Spinal cord (tissue), 10 donors: ENCODE measurements at places on chromosomes 1 and 21. TPM values are rescaled to one million over a fixed set of nuclear protein-coding genes. Genes with fewer than 3 reads are reported as not detected.

DNA sequence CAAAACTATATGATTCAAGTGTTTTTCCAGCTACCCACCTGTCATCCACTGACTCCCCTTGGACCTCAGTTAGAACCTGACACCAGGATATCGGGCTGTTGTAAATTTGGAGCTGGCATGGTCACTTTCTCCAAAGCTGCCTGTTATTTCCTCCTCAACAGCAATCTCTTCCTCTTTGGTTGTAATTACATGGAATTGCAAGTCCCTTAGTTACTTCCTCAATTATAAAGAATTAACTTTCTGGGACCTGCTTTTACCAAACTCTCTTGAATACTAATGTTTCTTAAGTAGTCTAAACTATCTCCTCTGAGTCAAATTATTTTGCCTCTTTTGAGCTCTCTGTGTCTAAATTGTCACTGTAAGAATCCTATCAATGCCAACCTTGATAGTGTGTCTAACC, 150.3 kb upstream of the SGIP1 start:
- no peaks in the 10 kb centered on the region for H3K36me3 ChIP-seq
- H3K4me3 ChIP-seq: no peak overlapping the region
- DNase-seq: peak; percentile 62

- H3K27ac ChIP-seq: no peak overlapping the region
- no peaks in the 10 kb centered on the region for H3K27me3 ChIP-seq
- H3K4me1 ChIP-seq: no peaks in the 10 kb centered on the region
- H3K4me3 ChIP-seq: no peak overlapping the region
These were observed 34.6 kb upstream of the LHX8 start for GRCh38 chr1:75099581-75099980.

- no peak overlapping the region for H3K27ac ChIP-seq
- no peaks in the 10 kb centered on the region for H3K36me3 ChIP-seq
- no peak for DNase-seq
- H3K27me3 ChIP-seq: no peaks in the 10 kb centered on the region
These were observed 15.9 kb downstream of the COL8A2 start for GRCh38 chr1:36109041-36109679.

TADA1 gene
- total RNA-seq: 21.3 TPM

DNA sequence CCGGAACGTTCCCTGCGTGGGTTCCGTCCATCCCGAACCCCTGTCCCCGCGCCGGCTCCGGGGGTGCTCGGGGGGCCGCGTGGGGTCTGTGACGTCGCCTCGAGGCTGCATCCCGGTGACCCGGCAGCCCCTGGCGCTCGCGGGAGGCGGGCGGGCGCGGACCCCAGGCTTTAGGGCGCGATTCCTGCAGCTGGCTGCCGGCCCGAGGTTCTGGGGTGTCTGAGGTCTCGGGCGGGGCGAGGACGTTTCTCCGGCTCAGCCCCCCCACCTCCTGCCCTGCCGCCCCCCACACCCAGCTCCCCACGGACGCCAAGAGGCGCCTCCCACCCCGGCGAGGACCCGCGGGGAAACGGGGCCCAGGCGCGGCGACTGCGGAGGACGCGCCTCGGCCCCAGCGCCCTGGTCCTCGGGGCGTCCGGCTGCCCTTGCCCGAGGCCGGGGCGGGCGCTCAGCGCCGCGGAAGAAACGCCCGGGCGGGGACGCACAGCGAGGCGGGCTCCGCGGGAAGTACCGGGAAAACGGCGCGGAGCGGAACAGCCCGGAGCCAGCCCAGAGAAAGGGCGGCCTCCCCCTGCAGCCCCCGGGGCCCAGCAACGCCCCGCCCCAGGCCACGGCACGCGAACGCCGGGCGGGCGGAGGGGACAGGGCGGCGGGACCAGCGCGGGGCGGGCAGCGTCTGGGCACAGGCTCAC, 1.3 kb upstream of the PCBP3 start:
- no peaks in the 10 kb centered on the region for H3K36me3 ChIP-seq
- H3K4me3 ChIP-seq: no peak overlapping the region
- H3K27me3 ChIP-seq: peaks cover 15% of the 10 kb centered on the region
- DNase-seq: no peak

DNA sequence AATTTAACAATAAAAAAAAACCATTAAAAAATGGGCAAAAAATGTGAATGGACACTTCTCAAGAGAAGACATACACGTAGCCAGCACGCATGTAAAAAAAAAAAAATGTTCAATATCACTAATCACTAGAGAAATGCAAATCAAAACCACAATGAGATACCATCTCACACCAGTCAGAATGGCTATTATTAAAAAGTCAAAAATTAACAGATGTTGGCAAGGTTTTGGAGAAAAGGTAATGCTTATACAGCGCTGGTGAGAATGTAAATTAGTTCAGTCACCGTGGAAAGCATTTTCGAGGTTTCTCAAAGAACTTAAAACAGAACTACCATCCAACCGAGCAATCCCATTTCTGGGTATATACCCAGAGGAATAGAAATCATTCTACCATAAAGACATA, 1091.5 kb upstream of the B3GALT2 start:
- no peak overlapping the region for H3K27ac ChIP-seq
- no peaks in the 10 kb centered on the region for H3K4me1 ChIP-seq
- H3K4me3 ChIP-seq: no peak overlapping the region
- DNase-seq: no peak
- H3K27me3 ChIP-seq: no peaks in the 10 kb centered on the region

DNA sequence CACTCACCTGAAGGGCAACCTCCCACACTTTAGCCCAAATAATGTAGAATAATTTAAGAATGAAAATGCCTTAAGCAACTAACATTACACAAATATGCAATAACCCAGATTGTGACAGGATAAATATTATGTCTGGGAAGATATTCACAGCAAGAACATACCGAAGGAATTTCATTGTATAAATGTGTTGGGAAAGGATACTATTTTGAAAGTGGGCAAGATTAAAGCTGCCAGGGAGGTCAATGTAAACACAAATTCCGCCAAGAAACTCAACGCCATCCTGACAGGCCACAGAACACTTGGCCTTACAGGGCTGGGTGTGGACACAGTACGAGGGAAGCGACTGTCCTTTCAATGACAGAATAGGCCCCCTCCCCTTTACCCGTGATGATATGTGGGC, 173.3 kb downstream of the RUNX1 start:
- H3K27me3 ChIP-seq: no peaks in the 10 kb centered on the region
- no peaks in the 10 kb centered on the region for H3K36me3 ChIP-seq
- H3K27ac ChIP-seq: no peak overlapping the region
- DNase-seq: no peak

RHEX gene
- total RNA-seq: 0.55 TPM

ALG14 gene
- 4.0 TPM for total RNA-seq

MMP23B gene
- 5.9 TPM for total RNA-seq

DNA sequence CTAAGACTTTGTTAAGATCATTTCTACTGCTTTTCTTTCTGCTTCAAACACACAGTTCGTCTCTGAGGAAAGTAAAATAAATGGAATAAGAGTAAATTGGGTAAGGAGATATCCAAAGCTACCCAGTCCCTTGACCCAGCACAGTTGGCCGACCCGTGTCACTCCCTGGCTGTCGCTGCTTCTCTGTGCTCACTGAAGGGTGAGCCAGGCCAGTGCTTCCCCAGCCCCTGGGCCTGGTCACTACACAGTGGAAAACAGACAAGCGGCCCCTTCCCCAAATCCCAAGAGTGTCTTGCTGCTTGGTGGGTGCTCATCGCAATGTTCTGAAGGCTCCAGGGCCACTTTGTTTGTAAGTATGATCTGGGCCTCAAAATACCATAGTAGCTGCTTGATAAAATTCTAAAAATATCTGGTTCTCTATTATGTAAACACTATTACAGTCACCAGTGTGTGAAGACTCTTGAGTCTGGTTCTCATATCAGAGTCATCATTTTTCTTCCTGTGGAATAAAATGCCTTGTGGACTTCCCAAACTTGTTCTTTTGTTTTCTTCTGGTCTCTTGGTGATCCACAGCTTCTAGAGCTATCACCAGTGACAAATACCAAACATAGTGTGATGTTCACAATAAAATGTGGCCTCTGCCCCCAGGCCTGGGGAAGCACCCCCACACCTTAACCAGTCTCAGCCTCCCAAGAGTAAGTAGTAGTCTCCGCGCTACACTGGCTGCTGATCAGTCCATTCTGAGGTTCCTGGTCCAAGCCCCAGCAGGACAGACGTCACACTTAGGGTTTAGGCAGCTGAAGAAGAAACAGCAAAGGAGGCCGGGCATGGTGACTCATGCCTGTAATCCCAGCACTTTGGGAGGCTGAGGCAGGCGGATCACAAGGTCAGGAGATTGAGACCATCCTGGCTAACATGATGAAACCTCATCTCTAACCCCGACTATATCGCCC, 106.2 kb downstream of the DHRS3 start:
- DNase-seq: no peak
- peaks cover 26% of the 10 kb centered on the region for H3K36me3 ChIP-seq
- no peak overlapping the region for H3K4me3 ChIP-seq
- H3K4me1 ChIP-seq: peaks cover 6% of the 10 kb centered on the region
- peak overlapping the region; percentile 15 for H3K27ac ChIP-seq

FCRL2 gene
- total RNA-seq: 0.20 TPM

DNA sequence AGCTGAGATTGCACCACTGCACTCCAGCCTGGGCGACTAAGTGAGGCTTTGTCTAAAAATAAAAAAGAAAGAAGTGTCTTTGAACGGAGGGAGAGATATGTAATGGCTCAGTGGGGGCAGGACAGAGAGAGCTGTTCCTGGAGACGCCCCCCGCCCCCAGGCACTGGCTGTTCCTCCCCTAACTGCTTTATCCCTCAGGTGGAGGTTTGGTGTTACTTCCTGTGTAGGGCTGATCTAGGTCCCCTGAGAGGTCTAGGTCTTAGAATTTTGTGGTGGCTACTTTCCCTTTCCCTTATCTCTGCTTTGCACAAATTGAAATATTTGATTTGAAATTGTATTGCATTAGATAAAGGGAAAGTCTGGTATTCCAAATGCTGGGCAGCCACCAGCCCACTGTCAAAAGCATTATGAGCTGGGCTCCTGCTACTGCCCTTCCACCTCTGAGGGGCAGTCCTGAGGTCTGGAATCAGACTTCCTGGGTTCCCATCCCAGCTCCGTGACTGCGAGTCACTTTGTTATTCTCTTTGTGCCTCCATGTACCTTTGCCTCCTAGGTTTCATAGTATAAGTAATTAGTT, 134.8 kb upstream of the KIF26B start:
- H3K27ac ChIP-seq: no peak overlapping the region
- DNase-seq: no peak
- no peaks in the 10 kb centered on the region for H3K4me1 ChIP-seq
- H3K4me3 ChIP-seq: no peak overlapping the region
- H3K36me3 ChIP-seq: no peaks in the 10 kb centered on the region

- H3K4me1 ChIP-seq: peaks cover 70% of the 10 kb centered on the region
- no peaks in the 10 kb centered on the region for H3K27me3 ChIP-seq
- peak overlapping the region; percentile 76 for H3K27ac ChIP-seq
- no peak for DNase-seq
- no peak overlapping the region for H3K4me3 ChIP-seq
- H3K36me3 ChIP-seq: peaks cover 57% of the 10 kb centered on the region
These were observed 2.3 kb downstream of the FAAP20 start for GRCh38 chr1:2192031-2192995.

GRCh38 chr1:32031578-32032274, 18.1 kb downstream of the KHDRBS1 start:
- H3K27me3 ChIP-seq: no peaks in the 10 kb centered on the region
- H3K36me3 ChIP-seq: peaks cover 25% of the 10 kb centered on the region
- H3K4me3 ChIP-seq: no peak overlapping the region

DNA sequence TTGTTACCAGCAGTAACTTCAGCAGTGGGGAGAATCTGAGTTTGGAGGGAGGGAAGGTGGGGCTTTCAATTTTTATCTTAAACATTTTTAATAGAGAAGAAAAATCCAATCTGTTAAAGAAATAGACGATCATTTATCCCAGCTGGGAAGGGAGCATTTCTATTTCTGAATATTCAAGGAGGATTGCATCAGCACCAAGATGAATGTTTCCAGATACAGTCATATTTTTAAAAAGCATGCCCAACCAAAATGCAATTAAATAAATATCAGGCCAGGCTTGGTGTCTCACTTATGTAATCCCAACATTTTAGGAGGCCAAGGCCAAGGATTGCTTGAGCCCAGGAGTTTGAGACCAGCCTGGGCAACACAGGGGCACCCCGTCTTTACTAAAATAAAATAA, 1.7 kb upstream of the ATP1A4 start:
- DNase-seq: no peak
- no peaks in the 10 kb centered on the region for H3K27me3 ChIP-seq
- H3K27ac ChIP-seq: no peak overlapping the region
- H3K36me3 ChIP-seq: no peaks in the 10 kb centered on the region
- no peak overlapping the region for H3K4me3 ChIP-seq

C1orf87 gene
- 1.8 TPM for total RNA-seq

- no peak overlapping the region for H3K27ac ChIP-seq
- DNase-seq: no peak
- H3K27me3 ChIP-seq: no peaks in the 10 kb centered on the region
- no peaks in the 10 kb centered on the region for H3K36me3 ChIP-seq
- no peaks in the 10 kb centered on the region for H3K4me1 ChIP-seq
- no peak overlapping the region for H3K4me3 ChIP-seq
These were observed 208.4 kb downstream of the MATN1 start for GRCh38 chr1:30514945-30515344.

SPRR2A gene
- not detected for total RNA-seq

PPOX gene
- 47.9 TPM for total RNA-seq

TFF2 gene
- total RNA-seq: not detected

TNFRSF25 gene
- total RNA-seq: 9.5 TPM

S100A7 gene
- total RNA-seq: not detected

GRCh38 chr1:164504749-164505148, 54.2 kb upstream of the PBX1 start:
- H3K4me3 ChIP-seq: no peak overlapping the region
- H3K27me3 ChIP-seq: no peaks in the 10 kb centered on the region
- H3K27ac ChIP-seq: no peak overlapping the region

DNA sequence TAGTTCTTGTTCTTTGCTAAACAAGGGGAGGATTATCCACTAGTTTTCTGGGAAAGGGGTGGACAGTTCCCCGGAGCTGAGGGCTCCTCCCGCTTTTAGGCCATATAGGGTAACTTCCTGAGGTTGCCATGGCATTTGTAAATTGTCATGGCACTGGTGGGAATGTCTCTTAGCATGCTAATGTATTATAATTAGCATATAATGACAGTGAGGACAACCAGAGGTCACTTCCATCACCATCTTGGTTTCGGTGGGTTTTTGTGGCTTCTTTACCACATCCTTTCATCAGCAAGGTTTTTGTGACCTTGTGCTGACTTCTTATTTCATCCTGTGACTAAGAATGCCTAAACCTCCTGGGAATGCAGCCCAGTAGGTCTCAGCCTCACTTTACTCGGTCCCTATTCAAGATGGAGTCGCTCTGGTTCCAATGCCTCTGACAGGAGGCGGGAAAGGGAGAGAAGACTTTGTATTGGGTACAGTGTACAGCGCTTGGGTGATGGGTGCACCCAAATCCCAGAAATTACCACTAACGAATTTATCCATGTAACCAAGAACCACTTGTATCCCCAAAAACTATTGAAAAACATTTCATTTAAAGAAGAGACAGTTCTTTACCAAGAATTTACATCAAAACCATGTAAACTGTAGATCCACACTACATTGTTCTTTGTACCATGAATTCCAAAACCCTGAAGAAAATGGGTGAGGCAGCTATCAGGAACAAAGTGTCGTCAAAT, 8.7 kb upstream of the SLC2A5 start:
- H3K27me3 ChIP-seq: no peaks in the 10 kb centered on the region
- no peak overlapping the region for H3K27ac ChIP-seq
- no peaks in the 10 kb centered on the region for H3K4me1 ChIP-seq
- H3K4me3 ChIP-seq: no peak overlapping the region

- no peaks in the 10 kb centered on the region for H3K36me3 ChIP-seq
- H3K4me1 ChIP-seq: peaks cover 10% of the 10 kb centered on the region
These were observed 25.4 kb upstream of the LMX1A start for GRCh38 chr1:165381745-165382505.

MAP1LC3C gene
- total RNA-seq: 1.9 TPM
